ENCODE measurements at places on chromosomes 1 and 21. TPM values are rescaled to one million over a fixed set of nuclear protein-coding genes. Genes with fewer than 3 reads are reported as not detected.

FBXO42 gene
- total RNA-seq, result 16.1 TPM

KIF26B gene
- 0.46 TPM for total RNA-seq

KCNA3 gene
- total RNA-seq, result 3.1 TPM

PMF1 gene
- total RNA-seq, result 48.2 TPM

PPIAL4G gene
- not detected for total RNA-seq

MFSD2A gene
- total RNA-seq, result 0.95 TPM

ORC1 gene
- total RNA-seq, result 0.25 TPM

CFAP45 gene
- 0.84 TPM for total RNA-seq

TLCD4 gene
- 18.5 TPM for total RNA-seq

KCNQ4 gene
- total RNA-seq, result 0.79 TPM

CD5L gene
- not detected for total RNA-seq

SEMA4A gene
- total RNA-seq, result 35.1 TPM

F13B gene
- not detected for total RNA-seq

TP73 gene
- not detected for total RNA-seq

HMGCL gene
- 43.8 TPM for total RNA-seq

GPR25 gene
- not detected for total RNA-seq

FAM151A gene
- total RNA-seq, result 0.19 TPM
